Vagina (tissue), 2 donors: ENCODE measurements at places on chromosomes 5 and 9.

GRCh38 chr5:72452515-72453245 lies 54.5 kb downstream of the ZNF366 start:
- peak; percentile 96 for DNase-seq

DNA sequence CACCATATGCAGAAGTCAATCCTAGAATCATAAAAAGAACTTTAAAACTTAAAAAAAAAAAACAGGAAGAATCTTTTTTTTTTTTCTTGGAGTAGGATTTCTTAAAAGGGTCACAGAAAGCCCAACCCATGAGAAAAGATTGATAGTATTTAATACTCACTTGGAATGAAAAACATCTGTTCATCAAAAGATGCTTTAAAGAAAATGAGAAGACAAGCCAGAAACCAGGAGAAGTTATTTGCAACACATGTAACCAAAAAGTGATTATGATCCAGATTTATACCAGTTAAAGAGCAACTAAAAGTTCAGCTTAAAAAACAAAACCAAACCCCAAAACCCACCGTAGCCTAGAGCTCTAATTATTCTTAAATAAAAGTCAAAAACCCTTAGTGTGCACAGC lies 69.3 kb downstream of the TLE4 start:
- no peak for DNase-seq

DNA sequence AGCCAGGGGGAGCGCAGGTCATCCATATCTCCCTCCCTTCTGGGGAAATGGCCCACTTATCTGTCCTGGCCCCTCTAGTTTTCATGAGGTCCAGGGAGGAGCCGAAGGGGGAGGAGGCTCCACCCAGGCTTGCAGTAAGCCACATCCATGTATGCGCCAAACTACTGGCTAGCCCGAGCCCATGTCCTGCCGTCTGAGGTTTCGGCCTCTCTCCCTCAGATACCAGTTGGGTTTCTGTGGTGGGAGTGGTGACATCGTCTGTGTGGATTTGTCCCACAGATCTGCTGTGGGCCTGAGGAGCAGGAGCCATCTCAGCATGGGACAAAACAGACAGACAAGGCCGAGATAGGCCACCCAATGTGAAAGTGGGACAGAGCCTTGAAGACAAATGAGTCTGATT lies 78.3 kb upstream of the ORM1 start:
- DNase-seq, result no peak

GRCh38 chr9:33429256-33429985 lies 18.0 kb downstream of the AQP3 start:
- no peak for DNase-seq

DNA sequence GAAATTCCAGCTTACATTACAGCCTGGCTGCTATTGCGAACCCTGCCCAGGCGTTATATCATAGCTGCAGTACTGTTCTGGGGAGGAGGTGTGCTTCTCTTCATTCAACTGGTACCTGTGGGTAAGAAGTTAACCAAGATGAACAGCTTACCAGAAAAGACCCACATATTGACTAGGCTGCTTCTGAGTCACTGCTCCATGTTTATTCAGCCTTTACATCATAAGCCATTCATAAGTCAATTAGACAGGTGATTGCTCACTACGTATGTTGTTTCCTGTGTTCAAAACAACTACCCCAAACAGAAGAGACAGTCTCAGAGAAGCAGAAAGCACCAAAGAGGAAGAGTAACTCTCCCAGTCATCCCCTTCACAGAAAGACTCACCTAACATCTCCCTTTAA lies 34.7 kb upstream of the SLC22A5 start:
- DNase-seq, result no peak

DNA sequence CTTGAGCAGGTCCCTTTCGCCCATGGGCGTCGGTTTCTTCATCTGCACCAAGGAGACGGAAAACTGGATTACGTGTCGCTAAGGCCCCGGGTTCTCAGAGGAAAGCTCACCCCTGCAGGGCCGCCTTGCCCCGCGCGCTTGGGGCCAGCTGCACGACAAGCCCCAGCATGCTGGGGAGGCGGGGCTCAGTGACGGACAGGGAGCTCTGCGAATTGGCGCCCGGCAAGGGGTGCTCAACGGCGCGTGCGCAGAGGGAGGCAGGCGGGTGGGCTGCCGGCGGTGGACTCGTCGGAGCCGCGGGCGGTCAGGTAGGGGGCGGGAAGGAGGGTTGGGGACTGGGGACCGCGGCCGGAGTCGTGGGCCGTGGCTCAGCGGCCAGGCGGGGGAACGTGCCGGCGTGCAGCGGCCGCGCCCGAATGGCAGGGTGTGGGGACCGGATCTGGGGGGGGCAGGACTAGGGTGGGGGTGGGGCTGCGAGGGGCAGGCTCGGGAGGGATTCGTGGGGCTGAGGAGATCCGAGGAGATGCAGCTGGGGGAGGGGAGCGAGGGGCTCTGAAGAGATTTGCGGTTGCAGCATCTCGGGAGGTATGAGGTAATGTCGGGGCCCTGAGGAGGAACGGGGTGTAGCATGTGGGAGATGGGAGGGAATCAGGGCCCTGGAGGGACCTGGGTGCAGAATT lies at the start of gene TRIM32:
Gene TRIM32 (plus strand): TSS at position 232 of the 680 bp plus-strand sequence. CDS start 10,438 bp downstream, outside the sequence.
- no peak for DNase-seq

GRCh38 chr9:120343416-120343815 lies 236.6 kb downstream of the CDK5RAP2 start:
- DNase-seq, result no peak

DNA sequence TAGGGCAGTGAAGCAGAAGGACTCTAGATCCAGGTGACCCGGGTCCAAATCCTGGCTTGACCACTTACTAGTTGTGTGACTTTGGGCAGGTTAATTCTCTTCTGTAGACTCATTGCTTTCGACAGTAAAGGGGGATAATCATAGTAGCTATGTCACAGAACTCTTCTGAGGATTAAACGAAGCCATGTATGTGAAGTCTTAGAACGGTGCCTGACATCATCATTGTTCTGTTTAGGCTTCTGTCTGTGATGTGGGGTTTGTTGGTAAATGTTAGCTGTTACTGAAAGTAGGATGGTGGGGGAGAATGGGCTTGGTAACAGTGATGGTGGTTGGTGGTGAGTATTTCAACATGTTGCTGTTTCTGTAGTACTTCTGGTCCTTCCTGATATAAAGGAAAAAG lies 73.7 kb downstream of the MAP1B start:
- no peak for DNase-seq

- no peak for DNase-seq
Measured at GRCh38 chr5:177529247-177530203, 12.8 kb upstream of the DDX41 start.

DNA sequence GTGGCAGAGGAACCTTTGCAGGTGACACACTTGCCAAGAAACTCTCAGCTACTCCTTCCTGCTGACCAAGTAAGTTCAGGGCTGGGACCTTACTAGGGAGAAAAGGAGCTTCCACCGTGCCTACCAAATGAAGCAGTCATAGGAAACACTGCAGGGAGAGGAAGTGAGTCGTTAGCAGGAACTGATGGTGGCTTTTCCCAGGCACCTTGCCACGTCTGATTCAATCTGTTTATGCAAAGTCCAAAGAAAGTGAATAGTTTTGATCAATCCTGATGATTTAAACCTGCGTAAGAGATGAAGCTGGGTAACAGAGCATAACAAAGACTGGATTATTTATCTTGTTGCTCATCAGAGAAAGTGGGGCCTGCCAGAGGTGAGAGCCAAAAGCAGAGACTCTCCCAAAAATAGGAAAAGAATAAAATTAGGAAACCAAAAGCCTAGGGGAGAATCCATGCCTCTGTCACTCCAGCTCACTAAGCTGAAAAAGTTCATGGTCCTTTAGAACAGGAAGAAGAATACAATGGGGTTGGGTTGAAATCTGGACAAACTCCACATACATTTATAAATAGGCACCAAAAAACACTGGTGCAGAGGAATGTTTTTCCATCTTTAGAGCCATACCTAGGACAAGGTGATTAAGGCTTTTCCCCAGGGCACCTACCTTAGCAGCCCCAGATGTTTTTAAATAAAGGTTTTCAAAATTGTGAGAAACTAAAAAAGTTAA lies 9.3 kb upstream of the PFDN1 start:
- DNase-seq, result no peak

- DNase-seq, result no peak
Measured at GRCh38 chr9:84111726-84112125, 131.1 kb downstream of the RMI1 start.

DNA sequence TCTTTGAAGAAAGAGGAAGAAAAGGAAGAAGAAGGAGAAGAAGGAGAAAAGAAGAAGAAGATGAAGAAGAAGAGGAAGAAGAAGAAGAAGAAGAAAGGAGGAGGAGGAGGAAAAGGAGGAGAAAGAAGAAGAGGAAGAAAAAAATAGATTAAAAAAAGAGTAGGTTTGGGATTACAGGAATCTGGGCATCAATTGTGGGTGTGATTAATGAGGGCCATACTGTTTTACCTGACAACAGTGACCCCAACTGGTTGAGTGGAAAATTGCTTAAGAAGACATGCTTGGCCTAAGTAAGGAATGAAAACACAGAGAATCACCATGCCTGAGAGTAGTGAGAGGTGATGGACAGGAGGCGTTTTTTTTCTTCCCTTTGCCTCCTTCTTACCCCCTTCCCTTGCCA lies 114.6 kb downstream of the FAM170A start:
- no peak for DNase-seq

DNA sequence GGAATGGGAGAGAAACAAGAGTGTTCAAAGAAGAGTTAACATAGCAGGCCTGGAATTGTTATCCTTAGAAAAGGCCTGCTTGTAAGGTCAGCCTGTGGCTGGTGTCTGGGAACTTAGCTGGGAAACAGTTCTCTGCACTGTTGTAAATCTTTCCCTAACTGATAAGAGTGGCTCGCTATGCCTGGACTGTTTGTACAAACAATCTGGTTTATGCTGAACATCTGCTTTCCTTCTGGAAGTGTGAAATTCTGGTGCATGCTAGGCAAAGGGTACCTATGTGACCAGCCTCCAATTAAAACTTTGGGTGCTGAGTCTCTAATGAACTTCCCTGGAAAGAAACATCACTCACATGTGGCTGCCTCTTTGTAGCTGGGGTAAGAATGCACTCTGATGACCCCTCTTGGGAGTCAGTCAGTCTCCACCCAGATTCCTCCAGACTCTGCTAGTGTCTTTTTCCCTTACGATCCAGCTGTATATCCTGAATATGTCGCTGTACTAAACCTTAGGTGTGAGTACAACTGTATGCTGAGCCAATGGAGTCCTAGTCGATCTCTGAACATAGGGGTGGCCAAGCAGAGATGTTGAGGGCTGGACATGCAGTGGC lies 16.5 kb downstream of the SPARC start:
- no peak for DNase-seq

DNA sequence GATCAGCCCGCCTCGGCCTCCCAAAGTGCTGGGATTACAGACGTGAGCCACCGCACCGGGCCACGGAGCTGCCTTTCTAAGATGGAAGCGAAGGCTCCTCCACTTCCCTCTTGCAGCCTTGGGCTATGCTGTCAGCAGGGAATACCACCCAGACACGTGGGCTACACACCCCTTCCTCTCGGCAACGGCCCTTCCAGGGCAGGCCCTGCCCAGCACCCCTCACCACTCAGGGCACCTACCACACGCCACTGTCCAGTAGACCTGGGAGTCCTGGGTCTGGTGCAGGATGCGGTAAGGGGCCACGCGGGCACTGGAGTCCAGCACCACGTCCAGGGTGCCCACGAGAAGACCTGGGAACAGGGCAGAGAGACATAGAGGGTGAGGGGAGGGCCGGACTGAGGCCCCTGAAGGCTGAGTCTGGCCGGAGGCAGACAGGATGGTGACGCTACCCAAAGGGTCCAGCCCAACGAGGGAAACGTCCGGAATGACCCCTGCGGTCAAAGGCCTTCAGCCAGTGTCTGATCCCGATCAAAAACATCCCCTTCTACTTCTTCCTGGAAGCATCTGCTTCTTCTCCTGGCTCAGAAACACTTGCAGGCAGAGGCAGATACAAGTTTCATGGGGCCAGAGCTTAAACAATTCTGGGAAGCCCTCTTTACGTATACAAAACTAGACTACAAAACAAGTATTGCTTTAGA lies 3.1 kb downstream of the TBC1D9B start:
- no peak for DNase-seq

GRCh38 chr5:6090079-6090654 lies 288.2 kb downstream of the MED10 start:
- DNase-seq, result no peak

- DNase-seq, result no peak
Measured at GRCh38 chr9:21491756-21492155, 9.6 kb upstream of the IFNE start.

- no peak for DNase-seq
Measured at GRCh38 chr9:120110520-120110919, 469.4 kb downstream of the CDK5RAP2 start.

GRCh38 chr5:135876146-135876545 lies 19.5 kb downstream of the IL9 start:
- DNase-seq, result no peak

GRCh38 chr9:136590821-136591752 lies 45.2 kb upstream of the NOTCH1 start:
- no peak for DNase-seq

DNA sequence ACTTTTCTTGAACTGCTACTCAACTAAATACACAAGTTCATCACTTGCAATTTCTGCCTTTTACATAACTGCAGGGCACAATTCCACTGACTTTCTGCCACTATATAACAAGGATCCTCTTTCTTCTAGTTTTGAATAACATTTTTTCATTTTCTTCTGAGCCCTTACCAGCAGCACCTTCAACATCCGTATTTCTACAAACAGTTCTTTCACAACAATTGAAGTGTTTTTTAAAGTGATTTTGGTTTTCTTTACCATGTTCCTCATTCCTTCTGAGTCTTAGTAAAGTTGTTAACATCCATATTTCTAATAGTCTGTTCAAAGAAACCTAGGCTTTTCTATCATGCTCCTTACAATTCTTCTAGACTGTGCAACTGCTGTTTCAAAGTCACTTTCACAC lies 127.2 kb upstream of the PITX1 start:
- DNase-seq, result no peak

GRCh38 chr5:159096243-159096923 lies 3.3 kb downstream of the EBF1 start:
- no peak for DNase-seq

DNA sequence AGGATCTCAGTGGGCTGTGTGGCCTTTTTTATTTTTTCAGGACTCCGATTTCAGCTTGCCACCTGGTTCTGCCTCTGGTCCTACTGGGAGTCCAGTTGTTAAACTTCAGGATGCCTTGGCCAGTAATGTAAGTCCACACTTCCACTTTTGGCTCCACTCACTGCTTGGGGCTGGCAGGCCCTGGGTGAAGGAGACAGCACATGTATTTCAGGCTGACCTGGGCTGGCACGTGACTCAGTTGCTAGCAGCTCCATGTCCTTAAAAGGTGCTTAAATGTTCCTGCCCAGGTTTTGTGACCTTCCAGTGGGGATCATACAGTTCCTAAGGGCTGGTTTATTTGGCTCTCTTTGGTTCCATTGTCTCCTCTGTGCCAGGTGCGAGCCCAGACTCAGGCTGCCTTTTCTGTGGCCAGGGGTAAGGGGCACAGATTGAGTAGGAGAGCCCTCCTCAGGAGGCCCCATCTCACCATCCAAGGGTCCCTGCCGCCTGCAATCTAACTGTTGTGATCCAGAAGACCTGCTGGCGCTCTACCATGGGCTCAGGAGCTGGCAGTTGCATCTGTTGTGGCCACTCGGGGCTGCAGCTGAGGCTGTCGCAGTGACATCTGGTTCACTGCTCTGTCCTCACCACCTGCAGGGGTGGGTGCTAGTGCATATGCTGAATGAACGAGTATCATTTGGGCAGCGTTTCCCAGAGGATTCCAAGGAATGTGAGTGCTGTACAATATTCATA lies 19.2 kb upstream of the POMT1 start:
- no peak for DNase-seq

- DNase-seq, result no peak
Measured at GRCh38 chr5:172280929-172281328, 2.6 kb downstream of the UBTD2 start.
